Dermis lymphatic vessel endothelial cell (primary cell): ENCODE measurements at places on chromosomes 16 and 17. TPM values are rescaled to one million over a fixed set of nuclear protein-coding genes. Genes with fewer than 3 reads are reported as not detected.

The LYZL6 gene
- not detected in 2 replicates for total RNA-seq

The HCRT gene
- total RNA-seq = not detected in 2 replicates

The CYBC1 gene
- total RNA-seq = 26.6 and 43.2 TPM in 2 replicates

The FOXN1 gene
- total RNA-seq = not detected in 2 replicates

The CIITA gene
- 0.09 and 0.33 TPM in 2 replicates for total RNA-seq

The HSD17B2 gene
- total RNA-seq = 65.4 and 362 TPM in 2 replicates

The MLYCD gene
- 3.0 and 3.2 TPM in 2 replicates for total RNA-seq

The TGFB1I1 gene
- 29.8 and 30.9 TPM in 2 replicates for total RNA-seq

The RUNDC3A gene
- 0.22 and 0.95 TPM in 2 replicates for total RNA-seq

The UBALD1 gene
- total RNA-seq = 4.6 and 6.1 TPM in 2 replicates

The MPO gene
- total RNA-seq = not detected in 2 replicates

The SOX15 gene
- under 0.01 and 0.11 TPM in 2 replicates for total RNA-seq

The COPZ2 gene
- 9.1 and 11.2 TPM in 2 replicates for total RNA-seq

The IRX3 gene
- 2.0 and 3.9 TPM in 2 replicates for total RNA-seq

The MMP28 gene
- 0.33 and 0.60 TPM in 2 replicates for total RNA-seq

The NEUROD2 gene
- total RNA-seq = not detected in 2 replicates

The MEIOC gene
- total RNA-seq = not detected in 2 replicates

The C16orf89 gene
- total RNA-seq = not detected in 2 replicates

The ARL17B gene
- 3.4 and 3.7 TPM in 2 replicates for total RNA-seq

The GFOD2 gene
- total RNA-seq = 63.6 and 72.4 TPM in 2 replicates

The SMIM36 gene
- total RNA-seq = not detected in 2 replicates

The HOXB9 gene
- under 0.01 and 0.43 TPM in 2 replicates for total RNA-seq

The OTOP2 gene
- total RNA-seq = not detected in 2 replicates

The SULT1A2 gene
- not detected in 2 replicates for total RNA-seq

The SMIM22 gene
- not detected in 2 replicates for total RNA-seq

The OR1A1 gene
- not detected in 2 replicates for total RNA-seq

The ZNF385C gene
- total RNA-seq = not detected in 2 replicates

The MAP2K6 gene
- total RNA-seq = 4.8 and 8.9 TPM in 2 replicates

The ZNF597 gene
- 2.8 and 2.9 TPM in 2 replicates for total RNA-seq

The TPSG1 gene
- total RNA-seq = not detected in 2 replicates

The TSNAXIP1 gene
- total RNA-seq = 0.26 and 0.76 TPM in 2 replicates

The C17orf113 gene
- total RNA-seq = 0.22 and 0.26 TPM in 2 replicates

The PPP1R1B gene
- not detected in 2 replicates for total RNA-seq

The PERCC1 gene
- total RNA-seq = not detected in 2 replicates

The SHBG gene
- total RNA-seq = 0.11 and 0.26 TPM in 2 replicates

The DPEP3 gene
- total RNA-seq = 0.09 and 0.11 TPM in 2 replicates

The CES1 gene
- 0.17 and 0.65 TPM in 2 replicates for total RNA-seq

The RNF222 gene
- total RNA-seq = not detected in 2 replicates

The GNG13 gene
- total RNA-seq = not detected in 2 replicates

The MLLT6 gene
- total RNA-seq = 20.0 and 20.5 TPM in 2 replicates

The GEMIN4 gene
- 7.7 and 8.9 TPM in 2 replicates for total RNA-seq

The KCNJ12 gene
- under 0.01 and 0.09 TPM in 2 replicates for total RNA-seq

The PABPN1L gene
- total RNA-seq = not detected in 2 replicates
